ENCODE measurements at places on chromosomes 6 and 20. TPM values are rescaled to one million over a fixed set of nuclear protein-coding genes. Genes with fewer than 3 reads are reported as not detected.

PROKR2 gene
- total RNA-seq: not detected

TNFAIP3 gene
- 45.9 TPM for total RNA-seq

ZNF165 gene
- total RNA-seq: 2.3 TPM

CALHM6 gene
- total RNA-seq: 3.6 TPM

FLRT3 gene
- total RNA-seq: 71.2 TPM

MUC21 gene
- 1.1 TPM for total RNA-seq

RIMS4 gene
- 3.2 TPM for total RNA-seq

FAM83B gene
- total RNA-seq: 0.20 TPM

POU3F2 gene
- total RNA-seq: not detected

OLIG3 gene
- total RNA-seq: not detected

CST2 gene
- total RNA-seq: not detected

HAO1 gene
- not detected for total RNA-seq

DNA sequence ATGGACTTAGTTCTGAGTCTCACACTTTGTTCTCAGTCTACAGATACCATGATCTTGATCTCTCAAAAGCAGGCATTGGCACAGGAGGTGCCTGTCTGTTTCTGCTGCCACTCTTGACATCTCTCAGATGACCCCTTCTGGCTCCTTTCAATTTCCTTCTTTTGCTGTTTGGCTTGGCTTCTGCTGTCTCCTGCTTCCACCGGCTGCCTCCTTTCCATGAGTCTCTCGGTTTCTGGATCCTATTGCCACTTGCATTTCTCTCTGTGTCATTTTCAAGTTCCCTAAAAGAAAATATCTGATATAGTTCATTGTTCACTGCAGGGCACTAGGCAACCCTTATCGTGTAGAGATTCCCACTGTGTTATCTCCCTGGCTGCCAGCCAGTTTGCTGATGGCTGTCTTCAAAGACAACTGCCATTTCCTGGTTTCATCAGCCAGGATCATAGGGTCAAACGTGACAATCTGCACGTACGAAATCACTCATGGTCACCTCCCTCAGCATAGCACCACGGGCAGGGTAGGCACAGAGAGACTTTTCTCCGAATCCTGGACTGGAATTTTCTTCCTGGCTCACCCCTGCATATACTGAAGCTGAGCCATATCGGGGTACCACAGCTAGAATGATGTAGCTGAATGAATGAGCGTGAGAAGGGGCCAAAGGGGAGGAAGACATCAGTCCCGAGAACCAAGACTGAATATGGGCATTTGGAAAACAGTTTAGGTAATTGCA is 144.6 kb upstream of the TMEM170B start:
- no peak for DNase-seq

- DNase-seq: no peak
Measured at GRCh38 chr6:119880840-119881239, 531.3 kb upstream of the MAN1A1 start.

DNA sequence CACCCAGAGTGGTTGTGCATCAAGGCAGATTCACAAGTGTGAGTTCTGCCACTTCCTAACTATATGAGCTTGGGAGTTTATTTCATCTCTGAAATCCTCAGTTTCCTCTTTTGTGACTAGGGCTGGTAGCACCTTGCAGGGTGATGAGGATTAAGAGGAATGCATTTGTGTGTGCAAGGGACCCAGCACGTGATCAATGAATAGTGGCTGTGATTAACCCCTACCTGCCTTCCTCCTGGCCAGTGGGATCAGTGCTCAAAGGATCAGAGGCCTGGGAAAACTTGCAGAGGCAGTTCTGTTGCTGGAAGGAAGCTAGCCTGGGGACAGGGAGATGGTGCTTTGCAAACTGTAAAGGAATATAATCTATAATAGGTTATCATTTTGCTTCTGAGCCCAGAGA is 7.3 kb downstream of the SDC4 start:
- DNase-seq: peak; percentile 10

GRCh38 chr6:33164176-33164575 is 28.1 kb downstream of the COL11A2 start:
- no peak for DNase-seq

- DNase-seq: no peak
Measured at GRCh38 chr6:131918650-131919355, 32.4 kb downstream of the CCN2 start.

DNA sequence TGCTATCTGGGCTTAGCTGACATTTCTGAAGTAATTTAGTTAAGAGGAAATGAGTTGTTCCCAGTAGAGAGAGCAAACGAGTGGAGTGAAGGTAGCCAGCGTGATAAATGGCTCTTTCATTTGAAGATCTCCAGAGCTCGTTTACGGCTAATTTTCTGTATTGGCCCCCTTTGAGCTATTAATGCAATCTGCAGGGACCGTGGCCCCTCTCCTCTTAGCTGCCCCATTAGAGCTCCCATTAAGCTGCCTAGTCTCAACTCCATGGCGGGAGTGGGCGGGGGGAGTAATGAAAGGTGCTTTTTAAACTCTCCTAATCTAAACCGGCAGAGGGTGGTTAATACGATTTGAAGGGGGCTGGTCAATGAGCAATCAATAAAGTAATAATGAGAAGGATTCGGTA is 12.5 kb downstream of the TFAP2B start:
- DNase-seq: no peak

DNA sequence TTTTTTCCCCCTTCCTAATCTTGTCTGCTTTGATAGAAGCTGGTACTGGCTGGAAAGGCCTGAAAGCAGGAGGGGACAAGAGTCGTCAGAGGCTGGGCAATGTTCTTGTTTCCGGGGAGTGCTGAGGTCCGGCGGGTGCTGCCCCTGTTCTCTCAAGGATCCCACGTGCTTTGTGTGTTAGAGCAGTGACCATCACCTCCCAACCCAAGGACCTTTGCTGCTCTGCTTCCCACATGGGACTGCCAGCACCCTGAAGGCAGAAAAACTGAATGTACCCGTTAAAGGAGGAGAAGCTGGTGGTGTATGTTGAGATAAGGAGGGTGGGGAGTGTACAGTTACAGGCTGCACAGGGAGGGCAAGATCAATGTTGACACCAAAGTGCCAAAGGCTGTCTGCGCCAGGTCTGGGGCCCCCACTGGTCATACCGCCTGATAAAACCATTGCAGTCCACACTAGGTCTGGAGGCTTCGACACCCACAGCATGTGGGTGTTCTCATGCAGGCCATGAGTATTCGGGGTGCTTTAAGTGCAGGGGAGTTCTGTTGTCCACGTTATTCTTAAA is 15.0 kb downstream of the C20orf173 start:
- no peak for DNase-seq

DNA sequence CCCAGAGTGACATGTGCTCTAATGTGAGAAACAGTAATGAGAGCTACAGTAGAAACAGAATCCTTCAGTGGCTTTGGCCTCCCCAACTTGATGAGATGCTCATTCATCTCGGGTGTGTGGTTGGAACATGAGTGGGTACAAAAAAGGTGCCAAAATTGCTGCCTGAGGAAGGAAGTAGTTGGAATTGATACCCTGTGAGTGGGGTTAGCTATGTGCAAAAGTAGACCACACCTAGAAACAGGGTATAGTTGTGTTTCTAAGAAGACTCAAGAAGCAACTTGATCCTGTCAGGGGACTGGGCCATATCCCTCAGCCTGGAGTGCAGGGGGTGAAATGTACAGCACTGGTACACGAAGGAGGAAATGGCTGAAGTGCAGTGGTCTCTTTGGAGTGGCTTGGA is 206.4 kb upstream of the SUPT3H start:
- no peak for DNase-seq

DNA sequence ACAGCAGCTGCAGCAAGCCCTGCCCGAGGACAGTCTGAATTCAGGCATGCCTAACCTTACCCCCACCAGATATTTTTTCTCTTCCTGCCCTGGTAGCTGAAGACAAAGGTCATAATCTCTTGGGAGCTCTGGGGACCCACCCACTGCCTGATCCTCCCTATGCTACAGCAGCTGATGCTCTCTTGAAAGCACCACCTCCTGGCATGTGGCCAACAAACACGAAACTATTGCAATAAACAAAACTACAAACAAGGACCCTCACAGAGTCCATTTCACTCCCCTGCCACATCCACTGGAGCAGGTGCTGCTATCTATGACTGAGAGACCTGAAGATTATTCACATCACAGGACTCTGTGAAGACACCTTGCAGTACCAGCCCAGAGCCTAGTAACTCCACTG is 238.5 kb upstream of the HS3ST5 start:
- no peak for DNase-seq

- DNase-seq: no peak
Measured at GRCh38 chr20:59014680-59015389, 4.4 kb upstream of the TUBB1 start.

GRCh38 chr6:146389740-146390139 is 153.9 kb upstream of the RAB32 start:
- DNase-seq: no peak

DNA sequence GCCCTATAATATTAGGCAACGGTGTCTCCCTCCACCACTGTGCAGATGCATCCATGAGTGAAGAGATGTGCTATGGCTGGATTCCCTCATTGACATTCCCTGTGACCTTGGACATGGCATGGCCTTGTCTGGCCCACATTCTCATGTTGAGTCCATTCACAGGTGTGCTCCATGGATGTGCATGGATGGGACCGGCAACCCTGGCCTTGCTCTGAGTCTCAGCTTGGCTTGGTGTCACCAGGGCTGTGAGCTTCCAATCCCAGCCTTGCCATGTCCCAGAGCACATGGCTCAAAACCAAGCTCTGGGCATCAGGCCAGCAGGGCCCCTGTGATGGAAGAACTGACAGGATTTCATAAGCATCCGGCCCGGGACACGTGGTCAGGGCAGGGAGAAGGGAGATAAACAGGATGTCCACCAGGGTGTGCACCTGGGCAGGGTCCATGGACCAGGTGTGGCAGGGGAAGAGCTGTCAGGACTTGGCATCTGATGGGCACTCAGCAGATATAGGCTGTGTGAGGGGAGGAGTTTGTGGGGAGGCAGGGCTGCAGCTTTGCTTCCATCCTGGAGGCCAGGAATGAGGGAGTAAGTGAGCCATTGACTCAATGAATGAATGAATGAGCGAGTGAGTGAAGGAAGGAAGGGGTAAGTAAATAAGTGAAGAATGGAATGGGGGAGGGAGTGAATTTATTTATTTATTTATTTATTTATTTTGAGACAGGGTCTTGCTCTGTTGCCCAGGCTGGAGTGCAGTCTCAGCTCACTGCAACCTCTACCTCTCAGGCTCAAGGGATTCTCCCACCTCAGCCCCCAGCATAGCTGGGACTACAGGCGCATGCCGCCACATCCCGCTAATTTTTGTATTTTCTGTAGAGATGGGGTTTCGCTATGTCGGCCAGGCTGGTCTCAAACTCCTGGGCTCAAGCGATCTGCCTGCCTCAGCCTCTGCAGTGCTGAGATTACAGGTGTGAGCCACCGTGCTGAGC is 15.7 kb downstream of the NRSN2 start:
- DNase-seq: peak; percentile 94

DNA sequence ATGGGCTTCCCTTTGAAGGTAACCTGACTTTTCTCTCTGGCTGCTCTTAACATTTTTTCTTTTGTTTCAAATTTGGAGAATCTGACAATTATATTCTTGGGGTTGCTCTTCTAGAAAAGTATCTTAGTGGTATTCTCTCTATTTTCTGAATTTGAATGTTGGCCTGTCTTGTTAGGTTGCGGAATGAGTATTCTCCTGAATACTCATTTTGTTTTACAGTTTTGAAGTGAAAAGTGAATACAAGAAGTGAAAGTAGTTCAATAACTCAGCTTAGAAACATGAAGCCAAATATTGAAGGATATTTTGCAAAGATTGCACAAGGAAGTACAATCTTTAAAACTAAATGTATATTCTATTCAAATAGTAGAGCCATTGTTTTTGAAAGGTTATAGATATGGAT is 120.2 kb upstream of the MAP3K4 start:
- no peak for DNase-seq

DNA sequence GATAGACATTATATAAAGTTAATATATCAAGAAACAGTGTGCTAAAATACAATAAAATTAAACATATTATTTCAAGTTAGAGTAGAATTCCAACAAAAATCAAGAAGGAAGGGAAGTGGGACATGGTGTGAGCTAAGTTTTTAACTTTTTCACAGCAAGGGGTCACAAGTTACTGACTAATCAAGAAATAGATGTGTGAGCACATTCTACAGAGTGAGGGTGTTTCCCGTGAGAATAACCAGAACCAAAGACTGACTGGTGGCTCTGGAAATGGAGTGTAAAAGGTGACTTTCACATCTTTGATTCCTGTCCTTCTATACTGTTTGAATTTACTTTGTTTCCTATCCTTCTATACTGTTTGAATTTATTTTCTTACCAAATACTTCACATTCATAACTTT is 206.6 kb downstream of the TASP1 start:
- no peak for DNase-seq

DNA sequence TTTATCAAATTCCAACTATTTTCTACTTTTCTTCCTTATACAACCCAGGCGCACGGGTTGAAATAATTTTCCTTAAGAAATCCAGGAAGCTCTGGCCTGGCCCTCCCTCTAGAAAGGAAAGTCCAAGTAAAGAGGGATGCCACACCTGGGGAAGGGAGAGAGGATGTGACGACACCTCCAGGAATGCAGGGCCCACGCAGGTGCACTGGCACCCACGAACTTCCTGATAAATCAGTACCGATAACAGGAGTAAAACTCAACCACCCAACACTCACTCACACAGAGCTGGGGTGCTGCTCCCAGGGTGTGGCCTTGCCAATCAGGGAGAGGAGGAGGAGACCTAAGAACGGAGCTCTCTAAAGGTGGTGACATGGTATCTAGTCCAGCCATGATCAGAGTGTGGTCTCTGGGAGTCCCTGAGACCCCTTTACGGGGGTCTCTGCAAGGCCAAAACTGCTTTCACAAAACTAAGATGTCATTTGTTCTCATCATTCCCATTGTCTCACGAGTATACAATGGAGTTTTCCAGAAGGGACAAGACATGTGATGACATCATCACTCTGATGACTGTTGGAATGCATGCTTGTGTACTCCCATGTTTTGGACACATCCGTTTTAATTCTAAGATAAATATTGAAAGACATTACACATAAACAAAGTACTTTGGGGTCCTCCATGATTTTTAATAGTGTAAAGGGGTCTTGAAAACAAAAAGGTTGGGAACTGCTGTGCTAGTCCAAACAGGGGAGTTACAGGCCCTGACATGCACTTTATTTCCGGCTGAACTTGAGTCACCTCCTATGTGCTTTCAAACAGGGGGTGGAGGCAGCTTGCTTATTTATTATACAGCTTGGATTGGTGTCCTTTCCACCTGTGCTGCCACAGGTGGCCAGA is 2.2 kb upstream of the PARD6B start:
- no peak for DNase-seq

DNA sequence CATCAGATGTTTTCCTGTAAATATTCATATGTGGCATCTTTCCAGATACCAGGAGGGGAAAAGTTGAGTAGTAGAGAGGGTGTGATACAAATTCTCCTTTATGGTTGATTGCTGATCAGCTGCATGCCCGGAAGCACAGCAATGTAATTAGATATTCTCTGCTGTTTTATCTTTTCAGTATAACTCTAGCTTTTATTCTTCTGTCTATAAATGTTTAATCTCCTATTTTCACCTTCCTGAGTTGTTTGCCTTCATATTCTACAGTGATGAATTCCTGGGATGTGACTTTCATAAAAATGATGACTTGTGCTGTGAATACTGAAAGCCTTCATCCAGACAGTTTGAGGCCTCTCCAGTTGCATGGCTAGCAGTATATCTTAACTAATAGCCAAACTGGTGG is 53.7 kb downstream of the SH3BGRL2 start:
- DNase-seq: no peak
